ENCODE measurements at places on chromosomes 2 and 18. TPM values are rescaled to one million over a fixed set of nuclear protein-coding genes. Genes with fewer than 3 reads are reported as not detected.

DNA sequence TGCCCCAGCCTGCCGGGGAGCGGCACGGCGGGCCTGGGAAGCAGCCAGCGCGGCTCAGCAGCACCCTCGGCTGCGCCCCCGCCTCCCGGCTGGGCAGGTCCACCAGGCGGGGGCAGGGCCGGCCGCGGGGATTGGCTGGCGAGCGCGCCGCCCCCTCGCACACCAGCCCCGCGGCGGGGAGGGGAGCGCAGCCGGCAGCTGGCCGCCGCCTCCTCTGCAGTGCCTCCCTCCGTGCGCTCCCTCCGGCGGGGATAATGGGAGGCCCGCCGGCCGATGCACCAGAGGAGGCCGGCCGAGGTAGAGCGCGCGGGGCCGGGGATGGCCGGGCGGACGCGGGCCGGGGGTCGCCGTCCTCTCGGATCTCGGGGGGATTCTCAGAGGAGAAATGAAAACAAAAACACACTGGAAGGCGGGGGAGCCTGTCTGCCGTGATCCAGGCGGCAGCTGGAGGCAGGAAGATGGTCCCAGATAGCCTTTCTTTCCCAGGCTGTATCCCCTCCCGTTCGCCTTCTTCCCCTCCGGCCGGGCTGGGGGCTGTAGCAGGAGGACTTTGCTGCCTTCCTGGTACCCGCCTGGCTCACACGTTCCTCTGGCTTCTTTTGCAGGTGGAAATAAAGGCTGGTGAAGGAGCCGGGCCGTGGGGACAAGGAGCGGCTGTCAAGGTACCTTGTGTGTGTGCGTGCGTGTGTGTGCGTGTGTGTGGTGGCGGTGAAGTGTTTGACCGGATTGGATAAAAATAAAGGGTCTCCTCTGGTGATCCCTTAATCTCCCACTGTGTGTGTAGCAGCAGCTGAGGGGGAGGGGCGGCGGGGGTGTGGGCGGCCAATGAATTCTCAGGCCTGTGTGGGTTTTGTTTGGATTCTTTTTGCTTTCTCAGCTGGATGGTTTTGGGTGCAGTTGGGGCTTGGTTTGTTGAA is 18.1 kb downstream of the TET3 start:
- peak; percentile 85 for DNase-seq
- peaks cover 22% of the 10 kb centered on the region for H3K36me3 ChIP-seq
- H3K4me3 ChIP-seq: peak overlapping the region; percentile 55
- H3K4me1 ChIP-seq: peaks cover 47% of the 10 kb centered on the region
- H3K27me3 ChIP-seq: no peaks in the 10 kb centered on the region
- H3K27ac ChIP-seq: peak overlapping the region; percentile 39

GRCh38 chr2:33013684-33014110 is 66.9 kb downstream of the LTBP1 start:
- no peak for DNase-seq
- peaks cover 16% of the 10 kb centered on the region for H3K4me1 ChIP-seq
- no peak overlapping the region for H3K4me3 ChIP-seq
- no peaks in the 10 kb centered on the region for H3K36me3 ChIP-seq
- H3K27ac ChIP-seq: no peak overlapping the region

DNA sequence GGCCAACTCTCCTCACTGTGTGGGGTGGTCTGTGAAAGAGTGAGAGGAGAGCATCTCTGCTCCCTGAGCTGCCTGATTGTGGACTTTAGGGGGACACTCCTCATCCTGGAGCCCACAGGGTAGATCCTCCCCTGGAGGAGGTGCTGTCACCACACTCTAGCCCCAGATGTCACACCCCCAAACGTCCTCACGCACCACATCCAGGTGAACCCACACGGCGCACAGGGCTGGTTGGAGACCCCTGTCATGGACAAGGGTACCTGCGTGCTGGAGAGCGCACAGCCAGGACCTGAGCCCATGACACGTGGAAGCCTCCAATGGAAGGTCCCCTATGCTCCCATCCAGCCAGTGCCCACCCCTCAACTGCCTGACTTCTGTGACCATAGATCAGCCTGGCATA is 10.5 kb downstream of the AGXT start:
- no peak overlapping the region for H3K4me3 ChIP-seq
- no peak overlapping the region for H3K27ac ChIP-seq
- DNase-seq: no peak
- peaks cover 33% of the 10 kb centered on the region for H3K4me1 ChIP-seq
- no peaks in the 10 kb centered on the region for H3K36me3 ChIP-seq

- no peak overlapping the region for H3K27ac ChIP-seq
- no peak overlapping the region for H3K4me3 ChIP-seq
- H3K27me3 ChIP-seq: peaks cover 5% of the 10 kb centered on the region
- no peak for DNase-seq
- H3K4me1 ChIP-seq: no peaks in the 10 kb centered on the region
These were observed 5.1 kb downstream of the SPATA3 start for GRCh38 chr2:231001036-231001435.

DNA sequence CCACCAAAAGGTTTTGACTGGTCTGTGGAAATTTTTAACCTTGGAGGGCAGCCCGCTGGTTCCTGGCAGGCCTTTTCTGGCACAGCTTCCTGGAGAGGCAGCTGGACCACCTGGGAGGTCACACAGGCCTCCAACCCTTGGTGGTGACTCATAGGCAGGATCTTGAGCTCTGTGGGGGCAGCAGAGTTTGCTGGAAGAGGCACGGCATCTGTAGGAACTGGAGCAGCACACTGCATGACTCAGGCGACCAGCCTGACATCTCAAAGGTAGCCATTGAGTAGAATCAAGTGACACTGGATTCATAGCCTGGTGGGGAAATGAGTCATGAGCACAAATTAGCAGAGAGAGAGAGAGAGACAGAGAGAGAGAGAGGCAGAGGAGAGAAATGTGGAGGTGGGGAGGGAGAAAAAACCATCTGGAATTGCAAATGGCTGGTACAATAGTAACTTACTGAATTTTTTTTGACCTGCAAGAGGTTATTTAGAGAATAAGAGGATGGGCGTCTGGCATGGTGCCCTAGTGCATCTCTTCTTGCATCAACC is 57.4 kb downstream of the TRPM8 start:
- peaks cover 3% of the 10 kb centered on the region for H3K27me3 ChIP-seq
- no peaks in the 10 kb centered on the region for H3K4me1 ChIP-seq
- H3K27ac ChIP-seq: no peak overlapping the region
- no peak overlapping the region for H3K4me3 ChIP-seq
- no peak for DNase-seq

- H3K27ac ChIP-seq: no peak overlapping the region
- H3K4me3 ChIP-seq: no peak overlapping the region
- no peaks in the 10 kb centered on the region for H3K36me3 ChIP-seq
- no peaks in the 10 kb centered on the region for H3K27me3 ChIP-seq
- no peaks in the 10 kb centered on the region for H3K4me1 ChIP-seq
These were observed 43.0 kb downstream of the KIF3C start for GRCh38 chr2:25939257-25939668.

DNA sequence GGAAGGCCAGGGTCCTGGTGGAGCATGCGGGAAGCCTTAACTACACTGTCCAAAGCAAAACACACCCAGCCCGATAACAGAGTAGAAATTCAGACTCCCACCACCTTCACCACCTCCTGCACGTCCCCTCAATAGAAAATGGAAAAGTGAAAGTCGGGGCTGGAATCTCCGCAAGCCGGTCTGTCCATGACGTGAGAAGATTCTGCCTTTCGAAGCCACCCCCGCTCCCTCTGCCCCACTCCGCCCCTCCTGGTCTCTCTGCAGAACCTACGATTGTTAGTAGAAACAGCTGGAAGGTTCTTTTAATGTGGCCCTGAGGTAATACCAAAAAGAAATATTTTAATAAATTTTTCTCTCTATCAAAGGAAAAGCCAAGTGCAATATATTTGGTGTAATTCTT is 116.4 kb downstream of the GBX2 start:
- H3K27me3 ChIP-seq: no peaks in the 10 kb centered on the region
- DNase-seq: no peak
- no peaks in the 10 kb centered on the region for H3K4me1 ChIP-seq
- H3K36me3 ChIP-seq: peaks cover 28% of the 10 kb centered on the region

- H3K27me3 ChIP-seq: no peaks in the 10 kb centered on the region
- no peak overlapping the region for H3K27ac ChIP-seq
- peaks cover 4% of the 10 kb centered on the region for H3K4me1 ChIP-seq
- no peak for DNase-seq
- H3K36me3 ChIP-seq: peaks cover 5% of the 10 kb centered on the region
These were observed 32.6 kb downstream of the RBKS start for GRCh38 chr2:27857417-27858172.

DNA sequence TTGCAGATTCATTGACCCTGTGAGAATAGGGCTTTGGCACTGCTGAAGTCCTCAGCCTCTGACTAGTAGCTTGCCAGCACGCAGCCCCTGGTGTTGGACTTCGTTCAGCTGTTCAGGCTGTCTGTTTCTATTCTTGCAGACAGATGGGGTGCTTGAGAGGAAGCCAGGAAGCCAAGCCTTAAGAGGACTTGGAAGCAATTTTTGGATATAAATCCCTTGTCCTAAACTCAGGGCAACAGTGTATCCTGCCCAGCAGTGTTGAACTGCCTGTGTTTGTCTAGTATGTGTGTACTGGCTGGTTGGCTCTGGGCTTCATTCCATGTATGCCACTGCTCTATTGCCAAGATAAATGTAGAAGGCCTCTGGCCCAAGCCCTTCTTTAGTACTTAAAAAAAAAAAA is 108.6 kb downstream of the COMMD1 start:
- H3K4me3 ChIP-seq: no peak overlapping the region
- H3K36me3 ChIP-seq: no peaks in the 10 kb centered on the region
- H3K27ac ChIP-seq: peak overlapping the region; percentile 26
- H3K4me1 ChIP-seq: no peaks in the 10 kb centered on the region
- DNase-seq: peak; percentile 81

Gene SLC16A14
- 1.9 TPM for polyA plus RNA-seq

Gene SH2D6
- polyA plus RNA-seq: 3.8 TPM

Gene TCF4
- polyA plus RNA-seq: 42.5 TPM

Gene TLX2
- 5.0 TPM for polyA plus RNA-seq
